ENCODE measurements at places on chromosomes 2 and 18.
A peak's percentile ranks its signal among the peaks of the same experiment; 100 is the strongest.

DNA sequence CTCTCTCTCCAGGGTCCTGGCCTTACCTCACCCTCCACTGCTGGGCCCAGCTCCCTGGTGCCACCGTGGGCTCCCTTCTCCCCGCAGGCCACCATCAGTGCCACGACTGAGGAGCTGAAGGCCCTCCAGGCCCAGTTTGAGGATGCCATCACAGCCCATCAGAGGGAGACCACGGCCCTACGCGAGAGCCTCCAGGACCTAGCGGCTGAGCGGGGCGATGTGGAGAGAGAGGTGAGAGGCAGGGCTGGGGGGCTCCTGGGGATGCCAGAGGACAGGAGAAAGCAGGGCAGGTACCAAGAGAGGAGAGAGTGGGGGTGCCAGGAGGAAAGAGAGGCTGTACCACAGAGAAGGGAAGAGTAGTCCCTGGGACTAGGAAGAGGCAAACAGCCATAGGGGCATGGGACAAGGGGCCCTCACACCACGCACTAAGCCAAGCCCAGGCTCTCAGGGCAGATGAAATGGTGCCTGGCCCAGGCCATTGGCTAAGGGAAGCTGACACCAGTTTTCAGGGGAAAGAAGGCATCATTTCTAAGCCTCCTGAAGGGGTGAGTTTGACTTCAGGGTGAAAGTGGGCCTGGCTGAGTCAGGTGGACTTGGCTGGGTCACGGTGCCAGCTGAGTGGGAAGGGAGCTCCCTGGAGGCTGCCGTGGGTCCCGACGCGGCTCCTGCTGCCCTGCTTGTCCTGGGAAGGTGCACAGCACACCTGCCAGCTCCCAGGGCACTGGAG lies 39.0 kb upstream of the SNED1 start:
- no peak for DNase-seq

GRCh38 chr18:52325997-52326396 lies 14.0 kb upstream of the DCC start:
- no peak for DNase-seq

GRCh38 chr2:155026651-155027174 lies 328.2 kb downstream of the KCNJ3 start:
- no peak for DNase-seq

DNA sequence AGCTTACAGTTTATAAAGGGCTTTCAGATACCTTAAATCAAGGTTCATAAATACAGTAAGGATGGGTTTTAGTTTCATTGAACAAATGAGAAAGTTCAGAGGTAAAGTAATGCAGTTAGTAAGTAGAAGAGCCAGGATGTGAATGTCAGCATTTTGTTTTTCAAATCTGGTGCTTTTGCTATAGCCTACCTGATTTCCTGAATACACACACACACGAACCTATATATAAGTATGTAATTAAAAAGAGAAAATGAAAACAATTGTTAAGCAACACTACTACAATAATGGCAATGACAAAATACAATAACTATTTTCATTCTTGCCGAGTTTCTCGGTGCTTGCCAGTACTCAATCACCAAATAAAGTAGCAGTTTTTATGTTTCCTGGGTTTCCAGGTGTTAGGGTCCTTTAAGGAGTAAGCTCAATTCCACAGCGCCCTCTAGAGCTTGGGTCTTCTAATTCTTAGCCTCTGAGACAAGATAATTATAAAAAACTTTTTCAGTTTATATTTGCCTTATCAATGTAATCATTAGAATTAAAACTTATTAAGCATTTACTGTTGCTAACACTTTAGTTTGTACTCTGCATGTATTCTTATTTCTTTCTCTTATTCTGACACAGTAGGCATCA lies 512.9 kb upstream of the ACVR2A start:
- DNase-seq = peak; percentile 28

DNA sequence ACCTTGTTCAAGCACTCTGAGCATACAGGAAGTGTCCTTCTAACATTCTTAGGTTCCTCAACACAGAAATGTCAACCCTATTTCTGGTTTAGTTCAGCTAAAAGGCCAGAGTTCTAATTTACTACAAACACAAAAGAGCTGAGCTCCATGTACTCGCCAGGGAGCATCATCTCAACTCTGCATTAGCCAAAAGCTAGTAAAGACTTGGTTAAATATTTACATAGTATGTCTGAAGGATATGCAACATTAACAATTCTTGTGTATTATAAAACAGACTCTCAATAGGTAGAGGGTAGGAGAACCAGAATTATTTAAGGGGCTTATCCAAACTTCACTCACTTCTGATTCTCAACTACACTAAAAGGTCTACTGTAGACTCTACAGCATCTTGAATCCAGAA lies 154.6 kb downstream of the THADA start:
- no peak for DNase-seq

- no peak for DNase-seq
These were observed 15.1 kb downstream of the HOXD3 start for GRCh38 chr2:176172007-176172894.

DNA sequence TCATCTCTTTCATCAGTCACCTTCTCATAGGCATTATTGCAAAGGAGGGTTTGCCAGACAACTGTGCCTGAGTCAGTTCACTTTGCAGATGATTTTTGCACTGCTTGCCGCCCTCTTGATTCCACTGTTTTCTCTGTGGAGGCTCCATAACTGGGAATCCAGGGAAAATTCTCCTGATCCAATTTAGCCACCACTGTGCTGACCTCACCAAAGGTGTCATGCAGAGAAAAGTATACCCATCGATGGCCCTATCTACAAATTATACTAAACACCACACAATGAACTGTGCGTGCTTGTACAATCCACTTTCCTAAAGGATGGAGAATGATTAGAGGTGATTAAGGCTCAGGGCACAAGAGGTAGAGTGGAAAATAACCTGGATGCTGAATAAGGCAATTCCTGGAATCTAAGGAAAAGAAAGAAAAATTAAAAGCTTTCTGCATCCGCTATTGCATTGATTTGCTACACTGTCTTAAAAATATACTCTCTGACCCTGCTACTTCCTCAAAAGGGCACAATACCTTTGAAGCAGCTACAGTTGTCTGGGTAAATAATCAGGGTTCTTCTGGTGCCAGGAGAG lies 409.4 kb downstream of the RIT2 start:
- no peak for DNase-seq

- DNase-seq = no peak
These were observed 69.4 kb downstream of the ARHGAP28 start for GRCh38 chr18:6798896-6799295.

GRCh38 chr2:30165050-30165520 lies 18.3 kb downstream of the YPEL5 start:
- DNase-seq = peak; percentile 97

Data from common myeloid progenitor, CD34-positive (primary cell).